ENCODE measurements at places on chromosomes 4 and X.

DNA sequence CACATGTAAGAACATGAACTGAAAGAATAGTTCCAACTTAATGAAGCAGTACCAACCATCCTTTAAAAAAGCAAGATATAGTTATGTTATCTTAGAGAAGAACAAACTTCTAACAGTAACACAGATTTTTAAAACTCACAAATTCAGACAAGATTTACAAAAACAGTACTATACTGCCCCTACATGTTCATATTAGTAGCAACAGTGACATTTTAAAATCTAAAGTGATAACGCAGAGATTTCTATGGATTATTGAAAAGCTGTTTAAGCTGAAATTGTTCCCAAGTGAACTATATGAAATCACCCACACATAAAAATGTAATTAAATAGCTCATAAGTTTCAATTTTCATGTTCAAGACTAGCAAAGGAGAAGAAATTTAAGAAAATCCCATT lies 166.0 kb downstream of the FBXW7 start:
- DNase-seq, result no peak

DNA sequence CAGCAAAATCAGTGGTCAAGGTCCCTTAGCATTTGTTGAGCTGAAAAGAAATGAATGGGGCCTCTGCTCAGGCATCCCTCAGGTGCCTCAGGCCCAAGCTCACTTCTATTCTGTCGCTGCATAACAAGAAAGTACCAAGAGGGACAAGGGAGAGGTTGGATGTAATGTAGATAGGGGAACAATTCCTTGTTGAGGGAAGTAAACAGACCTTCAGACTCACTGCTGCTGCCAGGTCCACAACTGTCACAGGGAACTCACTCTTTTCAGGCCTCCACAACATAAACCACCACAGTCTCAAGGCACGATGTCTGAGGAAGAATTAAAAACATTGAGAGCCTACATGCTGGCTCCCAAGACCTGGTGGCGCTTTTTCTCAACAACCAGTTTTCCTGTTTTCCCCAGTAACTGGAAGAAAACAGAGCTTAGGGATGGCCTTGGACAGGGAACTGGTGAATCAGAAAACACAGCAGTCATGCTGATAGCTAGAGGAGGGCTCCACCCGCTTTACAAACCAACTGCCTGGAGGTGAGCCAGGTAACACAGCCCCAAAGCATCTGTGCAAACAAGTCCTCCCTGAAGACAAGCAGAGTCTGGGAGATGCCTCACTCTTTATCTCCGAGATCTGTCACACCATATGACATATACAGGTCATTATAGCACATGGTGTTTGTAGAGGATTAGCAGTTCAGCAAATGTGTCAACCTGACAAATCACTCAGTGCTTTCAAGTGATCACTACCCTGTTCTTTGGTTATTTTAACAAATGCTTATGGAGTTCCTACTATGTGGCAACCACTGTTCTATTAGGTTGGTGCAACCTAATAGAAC lies 14.3 kb upstream of the AWAT1 start:
- DNase-seq, result no peak

DNA sequence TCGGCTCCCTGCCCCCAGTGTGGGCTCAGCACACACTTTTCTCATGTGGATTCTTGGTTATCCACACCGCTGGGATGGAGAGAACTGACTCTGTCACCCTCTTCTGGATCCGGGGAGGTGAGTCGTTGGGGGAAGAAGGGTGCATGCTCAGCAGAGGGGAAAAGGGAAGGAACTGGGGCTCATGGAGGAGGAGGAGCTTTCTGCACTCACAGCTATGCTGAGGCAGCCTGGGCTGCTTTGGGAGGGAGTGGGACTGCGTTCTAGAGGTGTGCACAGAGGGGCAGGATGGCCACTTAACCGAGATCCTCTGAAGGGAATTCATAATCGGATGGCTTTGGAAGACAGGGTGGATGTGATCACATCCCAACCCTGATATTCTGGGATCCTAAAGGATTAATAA lies 51.6 kb downstream of the RTL5 start:
- no peak for DNase-seq

- no peak for DNase-seq
Measured at GRCh38 chr4:81326581-81326980, 111.6 kb upstream of the PRKG2 start.

DNA sequence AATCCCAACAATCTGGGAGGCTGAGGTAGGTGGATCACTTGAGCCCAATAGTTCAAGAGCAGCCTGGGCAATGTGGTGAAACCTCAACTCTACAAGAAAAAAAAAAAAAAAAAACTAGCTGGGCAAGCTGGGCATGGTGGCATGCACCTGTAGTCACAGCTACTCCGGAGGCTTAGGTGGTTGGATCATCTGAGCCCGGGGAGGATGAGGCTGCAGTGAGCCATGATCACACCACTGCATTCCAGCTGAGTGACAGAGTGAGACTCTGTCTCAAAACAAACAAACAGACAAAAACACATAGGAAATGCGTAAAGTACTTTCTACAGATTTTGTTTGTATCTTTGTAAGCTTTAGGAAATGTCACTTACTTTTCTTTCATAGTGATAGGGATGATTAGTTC lies 307.2 kb upstream of the NR3C2 start:
- no peak for DNase-seq

GRCh38 chr4:24889991-24890390 lies 22.9 kb downstream of the CCDC149 start:
- DNase-seq, result no peak

GRCh38 chr4:97627750-97628149 lies 515.5 kb downstream of the STPG2 start:
- no peak for DNase-seq

DNA sequence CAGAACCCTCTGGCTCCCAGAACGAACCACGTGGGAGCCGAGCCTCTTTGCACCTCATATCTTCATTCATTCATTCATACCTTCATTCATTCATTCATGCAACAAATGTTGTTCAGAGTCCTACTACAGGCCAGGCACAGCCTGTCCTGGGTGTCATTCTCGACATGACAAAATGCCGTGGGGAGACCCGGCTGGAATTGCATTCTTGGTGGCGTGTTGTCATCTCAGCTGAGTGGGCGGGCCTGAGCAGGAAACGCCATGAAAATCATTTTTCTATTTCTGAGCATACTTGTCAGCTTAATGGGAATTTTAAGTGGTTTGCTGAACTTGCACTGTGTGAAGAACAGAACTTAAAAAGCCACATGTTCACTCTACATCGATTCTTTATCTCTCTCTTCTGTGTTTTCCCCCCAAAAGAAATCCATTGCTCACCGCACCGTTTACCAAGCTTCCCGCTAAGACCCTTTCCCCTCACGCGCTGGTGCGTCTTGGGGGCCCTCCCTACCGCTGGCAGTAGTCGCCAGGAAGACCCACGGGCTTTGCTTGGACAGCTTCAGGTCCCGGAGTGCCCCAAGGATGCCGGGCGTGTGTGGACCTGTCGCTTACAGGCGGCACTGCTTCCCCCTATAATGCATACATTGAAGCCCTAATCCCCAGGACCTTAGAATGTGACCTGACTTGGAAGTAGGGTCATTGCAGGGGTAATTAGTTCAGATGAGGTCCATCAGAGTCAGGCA lies 41.6 kb upstream of the HMX1 start:
- DNase-seq, result no peak

DNA sequence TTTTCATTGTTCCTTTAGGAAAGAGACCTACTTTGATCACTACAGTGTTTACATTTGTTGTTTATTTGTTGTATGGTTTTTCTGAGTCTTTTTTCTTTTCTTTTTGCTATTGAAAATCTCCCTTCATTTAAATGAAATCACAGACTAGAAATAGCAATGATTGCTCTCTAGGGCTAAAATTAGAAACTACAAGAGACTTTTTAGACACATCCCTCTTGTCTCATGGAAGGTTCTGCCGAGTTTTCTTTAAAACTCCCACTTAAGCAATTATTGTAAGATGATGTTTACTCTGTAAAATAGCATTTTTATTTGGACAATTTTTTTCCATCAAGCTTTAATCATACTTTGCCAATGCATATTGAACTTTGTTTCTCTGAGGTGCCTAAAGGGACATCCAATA lies 136.6 kb downstream of the PALLD start:
- DNase-seq, result no peak

GRCh38 chr4:112289407-112290253 lies 3.9 kb upstream of the TIFA start:
- DNase-seq, result no peak

- DNase-seq, result no peak
Measured at GRCh38 chr4:47543331-47543730, 58.3 kb downstream of the ATP10D start.

GRCh38 chrX:65755786-65756185 lies 88.3 kb downstream of the MSN start:
- no peak for DNase-seq

DNA sequence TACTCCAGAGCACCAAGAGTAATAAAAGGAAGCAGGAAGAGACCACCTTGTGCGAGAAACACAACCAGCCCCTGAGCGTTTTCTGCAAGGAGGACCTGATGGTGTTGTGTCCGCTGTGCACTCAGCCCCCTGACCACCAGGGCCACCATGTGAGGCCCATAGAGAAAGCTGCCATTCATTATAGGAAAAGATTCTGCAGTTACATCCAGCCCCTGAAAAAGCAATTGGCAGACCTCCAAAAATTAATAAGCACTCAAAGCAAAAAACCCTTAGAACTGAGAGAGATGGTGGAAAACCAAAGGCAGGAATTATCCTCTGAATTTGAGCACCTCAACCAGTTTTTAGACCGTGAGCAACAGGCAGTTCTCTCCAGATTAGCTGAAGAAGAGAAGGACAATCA lies 5.7 kb downstream of the TRIM75 start:
- no peak for DNase-seq

DNA sequence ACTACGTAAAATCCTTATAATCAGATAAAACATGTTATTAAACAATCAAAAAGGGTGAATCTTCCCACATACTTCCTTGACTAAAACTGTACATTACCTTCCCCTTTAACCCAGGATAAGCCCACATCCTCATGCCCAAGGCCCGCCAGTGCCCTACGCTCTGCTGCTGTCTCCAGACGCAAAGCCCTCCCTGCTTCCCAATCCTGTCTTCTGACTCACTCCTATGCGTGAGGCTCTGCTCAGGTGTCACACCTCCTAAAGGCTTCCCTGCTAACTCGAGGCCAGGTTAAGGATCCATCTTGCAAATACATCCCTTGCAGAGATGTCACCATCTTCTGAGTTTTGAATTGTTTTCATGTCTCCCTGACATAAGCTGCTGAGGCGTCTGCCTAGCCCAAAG lies 61.6 kb downstream of the STX18 start:
- no peak for DNase-seq

DNA sequence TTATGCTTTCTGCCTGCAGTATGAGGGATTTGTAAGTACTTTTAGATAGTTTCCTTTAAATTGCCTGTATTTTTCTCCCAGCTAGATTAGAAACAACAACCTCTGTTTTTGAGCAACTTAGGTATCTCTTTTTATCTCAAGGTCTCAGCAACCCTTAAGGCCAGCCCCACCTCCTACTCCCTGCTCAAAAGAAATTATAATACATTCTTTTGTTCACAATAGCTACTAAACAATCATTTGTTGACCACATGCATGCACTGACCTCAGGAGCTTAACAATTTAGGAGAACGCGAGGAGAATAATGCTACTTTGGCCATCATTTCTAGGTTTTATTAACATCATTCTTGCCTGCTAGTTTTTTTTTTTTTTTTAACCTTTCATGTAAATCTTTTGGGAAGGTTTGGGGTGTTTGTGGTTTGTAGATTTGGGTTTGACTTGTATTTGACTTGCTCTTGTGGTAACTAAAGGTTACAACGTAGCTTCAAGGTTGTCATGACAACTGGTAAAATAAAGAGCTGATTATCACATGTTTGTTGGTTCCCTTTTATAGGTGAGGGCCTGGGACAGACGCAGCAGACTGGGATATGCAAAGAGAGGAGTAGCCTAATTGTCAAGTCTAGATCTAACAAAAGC lies 145.4 kb upstream of the PLAC1 start:
- DNase-seq, result no peak

DNA sequence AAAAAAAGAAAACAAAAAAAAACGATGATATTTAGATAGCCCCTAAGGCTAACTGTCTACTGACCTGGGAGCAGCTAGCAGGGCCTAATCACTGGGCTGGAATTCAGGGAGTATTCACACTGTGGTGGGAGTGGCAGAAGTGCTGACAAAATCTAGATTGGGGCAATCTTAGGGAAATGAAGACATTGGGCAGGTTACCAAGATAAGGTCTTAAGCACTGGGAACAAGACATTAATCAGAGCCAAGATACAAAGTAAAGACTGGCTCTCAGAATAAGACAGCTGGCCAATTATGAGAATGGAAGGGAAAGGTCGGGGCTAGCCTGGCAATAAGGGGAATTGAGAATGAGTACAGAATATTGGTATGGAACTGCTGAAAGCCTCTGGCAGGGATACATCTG lies 100.2 kb upstream of the GRIA3 start:
- DNase-seq, result no peak

- DNase-seq, result no peak
Measured at GRCh38 chrX:13598877-13599276, 29.5 kb downstream of the EGFL6 start.

- peak; percentile 19 for DNase-seq
Measured at GRCh38 chrX:44874420-44875184, 1.6 kb downstream of the KDM6A start.

DNA sequence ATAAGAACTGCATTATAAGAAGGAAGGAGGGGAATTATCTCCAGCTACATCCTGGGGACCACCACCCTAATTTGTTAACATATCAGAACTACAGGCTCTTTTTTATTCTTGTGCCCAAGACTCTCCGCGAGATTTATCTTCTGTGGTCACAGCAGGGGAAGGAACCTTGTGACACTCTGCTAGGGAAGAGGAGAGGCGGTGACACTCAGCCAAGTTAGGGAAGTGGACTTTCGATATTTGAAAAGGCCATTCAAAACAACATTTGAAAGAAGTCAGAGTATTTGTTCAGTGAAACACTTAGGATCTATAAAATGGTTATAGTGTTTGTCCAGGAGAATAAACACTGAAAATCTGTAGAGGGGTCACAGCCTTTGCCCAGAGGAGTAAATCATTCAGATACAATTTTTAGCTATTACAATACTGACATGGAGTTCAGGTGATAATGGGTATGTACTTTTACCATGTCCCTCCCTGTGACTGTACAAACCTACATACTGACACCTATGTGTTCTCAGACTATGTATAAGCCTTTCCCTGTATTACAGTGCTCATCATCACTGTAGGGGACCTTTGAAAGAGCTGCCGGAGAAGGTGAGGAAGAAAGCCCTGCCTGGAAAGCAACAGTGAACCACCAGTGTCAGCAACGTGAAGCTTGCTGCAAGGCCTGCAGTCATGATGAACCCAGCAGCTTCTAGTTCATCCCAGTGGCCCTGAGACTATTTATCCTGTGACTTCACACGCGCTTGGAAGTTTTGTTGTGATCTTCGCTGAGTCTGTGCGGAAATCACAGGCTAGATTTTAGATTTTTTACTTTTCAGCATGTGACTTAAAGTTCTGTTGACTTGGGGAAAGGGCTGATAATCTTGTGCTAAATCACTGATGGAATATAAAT lies 8.5 kb upstream of the PTTG2 start:
- DNase-seq, result no peak

Data from activated CD8-positive, alpha-beta memory T cell treated with anti-CD3 and anti-CD28 coated beads for 1 hour (primary cell).